ENCODE measurements at places on chromosomes 1 and 21.

DNA sequence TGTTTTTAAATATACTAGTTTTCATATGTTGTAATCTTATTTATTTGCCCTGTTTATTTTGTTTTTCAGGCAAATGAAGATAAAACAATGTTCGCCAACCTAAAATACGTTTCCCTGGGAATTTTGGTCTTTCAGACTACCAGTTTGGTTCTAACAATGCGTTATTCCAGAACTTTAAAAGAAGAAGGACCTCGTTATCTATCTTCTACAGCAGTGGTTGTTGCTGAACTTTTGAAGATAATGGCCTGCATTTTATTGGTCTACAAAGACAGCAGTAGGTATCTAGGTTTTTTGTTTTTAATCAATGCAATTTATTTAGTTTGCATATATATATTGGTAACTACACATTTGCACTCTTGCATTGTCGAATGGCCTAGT, 23.7 kb downstream of the SLC35A3 start:
- DNase-seq: no peak

DNA sequence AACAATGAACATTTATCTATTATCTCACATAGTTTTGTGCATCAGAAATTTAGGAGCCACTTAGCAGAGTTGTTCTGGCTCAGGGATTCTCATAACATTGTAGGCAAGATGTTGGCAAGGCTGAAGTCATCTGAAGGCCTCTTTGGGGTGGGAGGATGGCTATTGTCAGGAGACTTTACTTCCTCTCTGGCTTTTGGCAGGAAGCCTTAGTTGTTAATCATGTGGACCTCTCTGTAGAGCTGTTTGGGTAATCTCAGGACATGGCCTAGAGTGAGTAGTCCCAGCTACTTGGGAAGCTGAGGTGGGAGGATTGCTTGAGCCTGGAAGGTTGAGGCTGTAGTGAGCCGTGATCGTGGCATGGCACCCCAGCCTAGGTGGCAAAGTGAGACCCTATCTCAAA, 40.2 kb downstream of the RASAL2 start:
- DNase-seq: no peak

GRCh38 chr1:8437347-8437746, 119.4 kb downstream of the SLC45A1 start:
- DNase-seq: no peak

- DNase-seq: no peak
Measured at GRCh38 chr1:182495002-182495401, 45.1 kb downstream of the RGSL1 start.

DNA sequence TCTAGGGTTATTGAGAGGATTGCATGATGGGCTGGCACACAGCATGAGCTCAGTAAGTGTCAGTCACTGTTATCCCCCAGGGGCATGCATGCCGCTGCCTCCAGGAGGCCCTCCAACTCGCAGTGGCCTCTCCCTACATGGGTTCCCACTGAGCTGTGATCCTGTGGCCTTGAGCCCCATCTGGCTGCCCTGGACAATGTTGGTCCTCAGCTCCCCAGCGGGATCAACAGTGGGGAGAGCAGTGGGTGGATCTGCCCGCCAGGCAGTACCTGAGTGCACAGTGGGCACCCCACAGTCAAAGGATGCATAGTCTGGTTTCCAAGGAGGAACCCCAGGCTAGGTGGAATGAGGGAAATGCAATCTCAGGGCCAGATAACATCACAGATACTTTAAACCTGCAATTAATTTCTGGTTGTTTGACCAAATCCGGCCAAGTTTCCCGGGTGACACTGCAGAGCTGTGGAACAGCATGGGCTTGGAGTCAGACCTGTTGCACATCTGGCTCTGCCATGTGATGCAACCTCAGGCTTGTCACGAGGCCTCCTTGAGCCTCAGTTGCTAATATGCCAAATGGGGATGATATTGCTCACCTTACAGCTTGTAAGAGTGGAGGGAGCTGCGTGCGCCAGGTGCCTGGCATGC, 9.3 kb downstream of the PADI3 start:
- no peak for DNase-seq

DNA sequence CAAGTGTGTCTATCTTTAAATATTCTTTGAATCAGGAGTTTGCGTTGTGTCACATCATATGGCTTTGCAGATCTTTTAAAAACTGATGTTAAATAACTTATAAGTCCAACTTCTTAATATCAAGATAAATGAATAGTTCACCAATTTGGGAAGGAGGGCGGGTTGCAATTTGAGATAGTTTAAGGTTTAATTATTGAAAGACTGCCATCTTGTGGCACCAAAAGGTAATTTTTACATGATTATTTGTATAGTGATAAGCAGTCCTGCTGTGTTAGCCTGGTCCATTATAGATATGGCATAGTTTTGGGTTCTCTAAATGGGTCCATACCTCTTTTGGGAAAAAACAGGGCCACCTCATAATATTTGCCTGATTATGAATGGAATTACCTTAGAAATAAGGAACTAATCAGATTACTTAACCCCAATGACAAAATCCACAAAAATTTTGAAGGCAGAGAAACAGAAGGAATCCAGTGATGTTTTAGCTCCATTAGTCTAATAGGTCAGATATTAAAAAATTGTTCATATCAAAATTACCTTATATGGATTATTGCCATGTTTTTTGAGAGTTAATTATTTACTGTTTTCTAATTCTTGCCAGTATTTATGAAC, 64.3 kb downstream of the PRKAA2 start:
- DNase-seq: no peak

DNA sequence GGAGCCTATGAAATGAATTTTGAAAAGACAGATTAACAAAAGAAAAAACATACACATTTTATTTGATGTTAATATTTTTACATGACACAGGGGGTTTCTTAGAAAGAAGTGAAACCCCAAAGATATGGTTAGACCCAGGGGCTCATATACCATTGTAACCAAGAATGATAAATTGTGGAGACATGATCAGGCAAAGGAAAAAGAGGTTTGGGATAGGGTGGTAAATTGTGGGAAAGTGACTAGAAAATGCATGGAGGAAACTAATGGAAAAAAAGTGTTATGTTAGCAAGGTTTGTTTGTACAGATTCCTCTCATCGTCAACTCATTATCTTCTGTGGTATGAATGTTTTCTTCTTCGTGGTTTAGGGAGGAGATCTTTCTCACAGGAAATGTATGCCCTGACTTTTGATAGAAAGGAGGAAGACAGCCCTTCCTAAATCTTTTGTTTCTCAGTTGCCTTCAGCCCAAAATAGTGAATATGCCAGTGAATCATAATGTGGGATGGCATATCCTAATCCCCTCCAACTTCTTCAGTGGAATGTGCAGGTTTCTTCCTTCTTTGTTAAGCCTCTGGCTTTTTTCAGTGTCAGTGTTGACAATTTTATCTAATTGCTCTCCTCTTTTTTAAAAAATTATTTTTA, 140.4 kb upstream of the UBE2U start:
- DNase-seq: no peak

GRCh38 chr1:116763116-116763786, 9.0 kb downstream of the CD2 start:
- DNase-seq: no peak

GRCh38 chr21:45309987-45310381, 22.3 kb upstream of the POFUT2 start:
- DNase-seq: no peak

DNA sequence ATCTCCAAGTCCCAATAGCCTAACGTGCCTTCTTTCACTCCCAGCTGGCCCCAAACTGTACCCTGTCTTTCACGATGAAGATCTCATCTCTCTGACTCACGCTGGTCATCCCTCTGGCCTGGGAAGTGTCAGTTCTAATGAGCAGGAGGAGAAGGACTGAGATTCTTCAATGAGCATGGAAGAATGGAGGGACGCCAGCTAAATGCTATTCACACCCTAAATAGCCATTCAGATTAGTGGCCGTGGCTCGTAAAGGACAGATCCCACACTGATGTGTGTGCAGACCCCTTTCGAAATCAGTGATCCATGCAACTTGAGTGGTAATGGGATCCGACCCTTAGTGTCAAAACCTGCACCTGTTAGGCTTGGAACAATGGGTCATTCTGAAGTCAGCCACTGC, 75.9 kb upstream of the SMYD2 start:
- no peak for DNase-seq

- DNase-seq: no peak
Measured at GRCh38 chr1:108570128-108570527, 10.2 kb downstream of the EEIG2 start.

DNA sequence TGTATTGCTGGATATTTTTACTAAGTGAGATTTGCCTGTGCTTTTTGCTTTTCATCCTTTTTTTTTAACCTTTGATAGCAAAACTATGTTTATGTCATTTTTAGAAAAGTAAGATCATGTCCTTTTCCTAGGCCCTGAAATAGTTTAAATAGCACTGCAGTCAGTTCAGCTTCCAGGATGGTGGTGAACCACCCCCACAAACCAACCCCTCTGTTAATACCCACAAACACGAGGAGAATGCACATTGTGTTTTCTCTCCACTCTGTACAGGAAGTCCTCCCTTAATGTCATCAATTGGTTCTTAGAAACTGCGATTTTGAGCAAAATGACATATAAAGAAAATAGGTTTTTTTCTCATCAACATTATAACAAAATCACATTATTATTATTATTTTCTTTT, 117.7 kb upstream of the DSCAM start:
- no peak for DNase-seq
